ENCODE measurements at places on chromosomes 11 and 22. TPM values are rescaled to one million over a fixed set of nuclear protein-coding genes. Genes with fewer than 3 reads are reported as not detected.

The TSGA10IP gene
- total RNA-seq = not detected

The CHADL gene
- total RNA-seq = 1.5 TPM

The MPZL3 gene
- total RNA-seq = 3.6 TPM

The OR51D1 gene
- not detected for total RNA-seq

The SYT13 gene
- 0.22 TPM for total RNA-seq

The APBB1 gene
- total RNA-seq = 3.3 TPM

The CCDC87 gene
- 0.12 TPM for total RNA-seq

The TREH gene
- total RNA-seq = not detected

The CRYBB1 gene
- total RNA-seq = 0.53 TPM

The ZNF70 gene
- total RNA-seq = 0.51 TPM

The ANKK1 gene
- total RNA-seq = not detected

The BTG4 gene
- not detected for total RNA-seq

The PNPLA3 gene
- 17.5 TPM for total RNA-seq

The SCN4B gene
- 0.17 TPM for total RNA-seq

The ROM1 gene
- total RNA-seq = 1.1 TPM

The POTEH gene
- not detected for total RNA-seq

The TUG1 gene
- total RNA-seq = 20.0 TPM

The FXYD2 gene
- 10.7 TPM for total RNA-seq

The LDHAL6A gene
- not detected for total RNA-seq

The OR10D3 gene
- not detected for total RNA-seq

The MLC1 gene
- 0.68 TPM for total RNA-seq

The TMEM132A gene
- 0.76 TPM for total RNA-seq

The C11orf42 gene
- total RNA-seq = not detected

The DTX4 gene
- 25.9 TPM for total RNA-seq

The TMA7B gene
- total RNA-seq = not detected

The KCNK7 gene
- total RNA-seq = not detected

The MRGPRF gene
- 3.4 TPM for total RNA-seq

The ENTHD1 gene
- total RNA-seq = not detected

The CRYBA4 gene
- total RNA-seq = not detected

The GNG3 gene
- not detected for total RNA-seq

The MRGPRX4 gene
- total RNA-seq = not detected

The ADM2 gene
- 6.5 TPM for total RNA-seq

The PLAAT5 gene
- total RNA-seq = not detected

The TEAD1 gene
- 31.6 TPM for total RNA-seq

The SLC5A12 gene
- not detected for total RNA-seq

The PAX6 gene
- total RNA-seq = not detected

The HSPB2 gene
- 0.49 TPM for total RNA-seq

The DBX1 gene
- not detected for total RNA-seq

The SLC22A8 gene
- not detected for total RNA-seq

The E2F8 gene
- 0.19 TPM for total RNA-seq

The SYVN1 gene
- 109 TPM for total RNA-seq

The GLB1L2 gene
- total RNA-seq = 0.49 TPM

The C11orf97 gene
- not detected for total RNA-seq
